Left ventricle myocardium inferior (tissue), 1 donor: ENCODE measurements at places on chromosomes 3 and 15.
A peak's percentile ranks its signal among the peaks of the same experiment; 100 is the strongest.

DNA sequence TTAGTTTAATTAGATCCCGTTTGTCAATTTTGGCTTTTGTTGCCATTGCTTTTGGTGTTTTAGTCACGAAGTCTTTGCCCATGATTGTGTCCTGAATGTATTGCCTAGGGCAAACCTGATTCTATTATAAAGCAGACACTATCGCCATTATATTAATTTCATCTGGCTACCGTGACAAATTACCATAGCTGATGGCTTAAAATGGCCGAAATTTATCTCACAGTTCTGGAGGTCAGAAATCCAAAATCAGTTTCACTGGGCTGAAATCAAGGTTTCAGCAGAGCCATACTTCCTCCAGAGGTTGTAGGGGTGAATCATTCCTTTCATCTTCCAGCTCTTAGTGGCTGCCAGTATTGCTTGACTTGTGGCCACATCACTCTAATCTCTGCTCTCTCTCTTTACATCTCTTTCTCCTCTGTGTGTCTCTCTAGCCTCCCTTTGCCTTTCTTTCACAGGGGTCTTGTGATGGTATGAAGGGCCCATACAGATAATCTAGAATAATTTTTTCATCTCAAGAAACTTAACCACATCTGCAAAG lies 31.7 kb upstream of the FRMD4B start:
- peaks cover 16% of the 10 kb centered on the region for H3K4me1 ChIP-seq
- no peak overlapping the region for H3K4me3 ChIP-seq
- no peaks in the 10 kb centered on the region for H3K27me3 ChIP-seq
- H3K27ac ChIP-seq = no peak overlapping the region
- H3K36me3 ChIP-seq = no peaks in the 10 kb centered on the region
- DNase-seq = no peak

GRCh38 chr15:66881173-66881905 lies 179.3 kb downstream of the SMAD6 start:
- H3K4me1 ChIP-seq = peaks cover 86% of the 10 kb centered on the region
- H3K27me3 ChIP-seq = no peaks in the 10 kb centered on the region
- no peaks in the 10 kb centered on the region for H3K36me3 ChIP-seq
- no peak overlapping the region for H3K4me3 ChIP-seq
- H3K27ac ChIP-seq = peak overlapping the region; percentile 92

- H3K4me1 ChIP-seq = peaks cover 16% of the 10 kb centered on the region
- H3K27me3 ChIP-seq = no peaks in the 10 kb centered on the region
- no peak for DNase-seq
- H3K4me3 ChIP-seq = no peak overlapping the region
These were observed 334.7 kb upstream of the RASGRP1 start for GRCh38 chr15:38899300-38899699.

DNA sequence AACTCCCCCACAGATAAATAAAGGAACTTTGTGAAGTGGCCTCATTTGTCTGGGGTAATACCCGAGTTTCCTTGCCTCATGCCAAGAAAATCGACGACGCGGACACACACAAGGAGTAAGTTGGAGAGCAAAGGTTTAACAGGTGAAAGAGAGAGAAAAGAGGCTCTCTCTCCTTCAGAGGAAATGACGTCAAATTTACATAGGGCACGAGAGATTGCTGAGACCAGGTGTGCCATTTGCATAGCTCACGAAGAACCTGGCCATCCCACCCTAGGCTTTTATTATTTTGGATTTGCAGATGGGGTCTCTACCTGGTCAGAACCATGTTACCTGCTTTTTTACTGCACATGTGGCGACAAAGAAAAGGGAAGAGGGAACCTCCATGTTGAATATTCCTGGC lies 49.3 kb upstream of the IGF2BP2 start:
- H3K4me3 ChIP-seq = no peak overlapping the region
- peaks cover 17% of the 10 kb centered on the region for H3K27me3 ChIP-seq
- DNase-seq = no peak
- no peaks in the 10 kb centered on the region for H3K36me3 ChIP-seq
- no peak overlapping the region for H3K27ac ChIP-seq

DNA sequence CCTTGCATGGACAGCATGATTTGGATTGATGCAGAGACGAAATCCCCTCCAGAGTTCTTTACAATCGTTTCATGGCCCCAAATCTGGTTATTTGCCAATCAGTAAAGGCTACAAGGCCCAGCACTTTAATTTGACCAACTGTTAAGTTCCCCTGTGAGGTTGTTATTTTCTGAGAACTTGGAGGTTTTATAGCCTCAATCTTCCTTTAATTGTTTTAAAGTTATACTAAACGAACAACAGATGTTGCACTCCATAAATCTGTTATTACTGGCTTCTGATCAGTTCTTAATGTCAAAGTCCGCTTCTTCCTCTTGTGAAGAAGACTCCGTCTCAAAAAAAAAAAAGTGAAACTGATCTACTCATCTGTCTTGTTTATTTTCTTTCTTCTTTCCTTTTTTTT lies 30.8 kb downstream of the LARP6 start:
- no peak for DNase-seq
- no peaks in the 10 kb centered on the region for H3K36me3 ChIP-seq
- no peak overlapping the region for H3K27ac ChIP-seq
- H3K4me3 ChIP-seq = no peak overlapping the region
- H3K27me3 ChIP-seq = no peaks in the 10 kb centered on the region

DNA sequence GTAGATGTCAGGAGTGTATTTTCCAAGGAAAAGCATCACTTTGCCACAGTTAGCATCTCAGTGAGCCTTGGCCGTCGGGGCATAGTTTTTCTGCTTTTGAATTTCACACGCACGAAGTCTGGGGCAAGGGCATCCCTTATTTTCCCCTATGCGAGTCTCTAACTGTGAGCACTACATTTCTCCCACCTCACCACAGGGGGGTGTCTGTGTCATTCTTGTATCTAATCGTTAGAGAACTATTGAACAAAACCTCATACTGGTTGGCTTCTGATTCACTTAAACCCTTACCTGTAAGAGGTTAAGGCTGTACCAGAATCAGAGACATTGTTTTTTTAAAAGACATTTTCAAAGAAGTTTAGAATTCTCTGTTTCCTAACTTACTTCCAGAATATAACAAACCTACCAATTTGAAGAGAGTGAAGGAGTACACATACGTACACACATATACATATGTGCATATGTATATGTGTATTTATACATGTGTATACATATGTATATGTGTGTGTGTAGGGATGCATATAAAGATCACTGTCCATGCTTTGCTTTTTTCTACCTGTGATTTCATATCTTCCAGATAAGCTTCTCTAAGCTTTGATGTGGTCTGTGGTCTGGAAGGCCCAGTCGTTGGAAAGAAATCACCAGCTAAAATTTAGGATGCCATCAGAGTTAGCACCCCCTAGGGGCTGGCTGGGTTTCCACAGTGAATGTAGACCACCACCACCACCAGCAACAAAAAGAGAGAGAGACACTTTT lies 49.4 kb downstream of the MYZAP start:
- no peak for DNase-seq
- no peak overlapping the region for H3K4me3 ChIP-seq
- H3K36me3 ChIP-seq = peaks cover 61% of the 10 kb centered on the region
- peak overlapping the region; percentile 87 for H3K27ac ChIP-seq
- H3K4me1 ChIP-seq = peaks cover 55% of the 10 kb centered on the region

DNA sequence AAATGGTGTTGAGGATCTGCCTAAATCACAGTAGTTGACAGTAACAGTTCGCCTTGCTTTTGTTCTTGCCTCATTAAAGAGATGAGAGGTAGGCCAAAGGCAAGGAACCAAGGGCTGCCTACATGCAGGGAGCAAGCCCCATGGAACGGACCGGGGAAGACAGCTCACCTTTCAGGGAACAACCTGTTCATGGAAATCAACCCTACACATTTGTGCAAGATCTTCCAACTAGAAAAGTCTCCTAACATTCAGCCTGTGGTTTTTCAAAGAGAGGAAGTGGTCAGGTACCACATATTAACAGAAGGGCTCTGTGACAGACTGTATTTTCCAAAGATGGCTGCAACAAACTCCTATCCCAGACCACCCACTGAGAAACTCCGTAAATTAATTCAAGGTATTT lies 1031.8 kb upstream of the NR2F2 start:
- no peak overlapping the region for H3K4me3 ChIP-seq
- no peaks in the 10 kb centered on the region for H3K36me3 ChIP-seq
- no peak overlapping the region for H3K27ac ChIP-seq
- DNase-seq = no peak
- H3K27me3 ChIP-seq = peaks cover 29% of the 10 kb centered on the region

- H3K4me3 ChIP-seq = no peak overlapping the region
- H3K36me3 ChIP-seq = no peaks in the 10 kb centered on the region
- no peak overlapping the region for H3K27ac ChIP-seq
- no peak for DNase-seq
- no peaks in the 10 kb centered on the region for H3K27me3 ChIP-seq
- H3K4me1 ChIP-seq = peaks cover 11% of the 10 kb centered on the region
These were observed 219.8 kb downstream of the STT3B start for GRCh38 chr3:31752305-31753049.

GRCh38 chr15:88274553-88275460 lies 18.3 kb upstream of the NTRK3 start:
- no peaks in the 10 kb centered on the region for H3K4me1 ChIP-seq
- H3K27me3 ChIP-seq = peaks cover 55% of the 10 kb centered on the region
- H3K36me3 ChIP-seq = no peaks in the 10 kb centered on the region
- H3K4me3 ChIP-seq = no peak overlapping the region

DNA sequence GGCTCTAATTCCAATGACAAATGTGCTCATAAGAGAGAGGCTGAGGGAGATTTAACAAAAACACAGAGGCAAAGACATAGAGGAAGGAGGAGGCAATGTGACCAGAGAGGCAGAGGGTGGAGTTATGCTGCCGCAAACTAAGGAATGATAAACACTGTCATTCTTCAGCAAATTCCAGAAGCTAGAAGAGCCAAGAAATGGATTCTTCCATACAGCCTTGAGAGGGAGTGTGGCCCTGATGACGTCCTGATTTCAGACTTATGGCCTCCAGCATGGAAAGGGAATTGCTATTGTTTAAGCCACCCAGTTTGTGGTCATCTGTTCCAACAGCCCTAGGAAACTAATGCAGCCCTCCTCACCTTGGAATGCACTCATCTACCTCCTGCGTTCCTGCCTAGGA lies 30.5 kb downstream of the CD47 start:
- DNase-seq = no peak
- H3K36me3 ChIP-seq = peaks cover 38% of the 10 kb centered on the region
- H3K4me3 ChIP-seq = no peak overlapping the region
- H3K4me1 ChIP-seq = peaks cover 30% of the 10 kb centered on the region

- no peak overlapping the region for H3K4me3 ChIP-seq
- H3K36me3 ChIP-seq = peaks cover 10% of the 10 kb centered on the region
- H3K4me1 ChIP-seq = no peaks in the 10 kb centered on the region
- no peak for DNase-seq
These were observed 17.7 kb downstream of the CMTM8 start for GRCh38 chr3:32256206-32256605.

DNA sequence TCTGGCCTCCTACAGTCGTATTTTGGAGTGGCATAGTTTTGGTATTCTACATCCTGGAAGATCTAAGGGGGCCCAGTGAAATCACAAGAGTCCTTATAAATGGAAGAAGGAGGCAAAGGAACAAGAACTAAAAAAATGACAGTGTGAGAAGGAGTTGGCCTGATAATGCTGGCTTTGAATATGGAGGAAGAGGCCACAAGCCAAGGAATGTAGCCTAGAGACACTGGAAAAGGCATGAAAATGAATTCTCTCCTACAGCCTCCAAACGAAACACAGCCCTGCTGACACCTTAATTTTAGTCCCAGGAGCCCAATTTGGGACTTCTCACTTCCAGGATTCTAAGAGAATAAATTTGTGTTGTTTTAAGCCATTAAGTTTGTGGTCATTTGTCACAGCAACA lies 54.6 kb upstream of the LIPC start:
- no peaks in the 10 kb centered on the region for H3K36me3 ChIP-seq
- H3K27me3 ChIP-seq = no peaks in the 10 kb centered on the region

DNA sequence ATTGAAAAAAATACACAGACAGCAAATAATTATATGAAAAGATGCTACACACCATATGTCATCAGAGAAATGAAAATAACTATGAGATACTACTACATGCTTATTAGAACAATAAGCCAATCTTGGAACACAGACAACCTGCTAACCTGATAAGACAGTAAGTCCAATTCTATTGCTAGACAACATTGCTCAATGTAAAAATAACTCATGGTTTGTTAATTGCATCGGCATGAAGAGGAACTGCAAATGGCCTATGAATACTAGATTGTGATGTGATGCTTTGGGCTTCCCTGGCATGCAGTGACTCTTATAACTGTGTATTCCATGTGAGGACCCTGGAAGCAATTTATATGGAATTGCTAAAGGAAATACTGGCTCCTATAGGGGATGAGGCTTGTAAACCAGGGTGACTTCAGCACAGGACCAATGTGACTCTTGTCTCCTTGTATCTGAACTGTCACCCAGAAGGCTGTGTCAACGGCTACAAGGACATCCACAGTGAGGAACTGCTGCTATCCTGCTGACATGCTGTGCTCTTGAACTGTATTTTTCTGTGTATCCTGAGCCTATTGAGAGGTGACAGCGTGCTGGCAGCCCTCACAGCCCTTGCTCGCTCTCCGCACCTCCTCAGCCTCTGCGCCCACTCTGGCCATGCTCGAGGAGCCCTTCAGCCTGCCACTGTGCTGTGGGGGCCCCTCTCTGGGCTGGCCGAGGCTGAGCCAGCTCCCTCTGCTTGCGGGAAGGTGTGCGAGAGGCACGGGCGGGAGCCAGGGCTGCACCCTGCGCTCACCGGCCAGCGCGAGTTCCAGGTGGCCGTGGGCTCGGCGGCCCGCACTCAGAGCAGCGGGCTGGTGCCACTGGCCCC lies 385.7 kb downstream of the CNTN4 start:
- H3K4me1 ChIP-seq = no peaks in the 10 kb centered on the region
- no peaks in the 10 kb centered on the region for H3K27me3 ChIP-seq
- no peaks in the 10 kb centered on the region for H3K36me3 ChIP-seq

- peak overlapping the region; percentile 95 for H3K27ac ChIP-seq
- peak; percentile 73 for DNase-seq
- peaks cover 89% of the 10 kb centered on the region for H3K4me1 ChIP-seq
- H3K4me3 ChIP-seq = peak overlapping the region; percentile 94
These were observed 2.8 kb downstream of the ABHD2 start for GRCh38 chr15:89090791-89091626.

GRCh38 chr3:52195823-52196331 lies 2.1 kb upstream of the ALAS1 start:
- peak; percentile 31 for DNase-seq
- no peak overlapping the region for H3K4me3 ChIP-seq
- peak overlapping the region; percentile 93 for H3K27ac ChIP-seq
- H3K36me3 ChIP-seq = peaks cover 18% of the 10 kb centered on the region
- no peaks in the 10 kb centered on the region for H3K27me3 ChIP-seq

DNA sequence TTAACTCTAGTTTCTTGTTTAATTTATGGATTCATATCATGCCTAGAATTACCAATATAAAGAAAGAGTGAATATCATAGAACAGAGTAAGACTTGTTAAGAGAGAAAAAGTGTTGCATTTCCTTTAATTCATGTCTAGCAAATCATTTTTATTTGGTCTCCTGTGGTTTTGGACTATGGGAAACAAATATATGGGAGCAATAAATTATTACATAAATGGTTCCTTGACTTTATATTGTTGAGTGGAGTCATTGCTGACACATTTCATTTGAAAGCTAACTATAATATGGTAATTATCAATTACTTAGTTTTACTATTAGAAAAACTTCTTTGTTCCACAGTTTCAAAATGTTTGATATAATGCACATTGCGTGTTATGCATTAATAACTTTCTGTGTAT lies 144.7 kb upstream of the CGNL1 start:
- H3K4me1 ChIP-seq = peaks cover 4% of the 10 kb centered on the region
- no peak overlapping the region for H3K4me3 ChIP-seq
- H3K27me3 ChIP-seq = no peaks in the 10 kb centered on the region
- H3K27ac ChIP-seq = no peak overlapping the region
- DNase-seq = no peak
